ENCODE measurements at places on chromosomes 4 and X.

GRCh38 chr4:60817609-60818008 lies 382.5 kb upstream of the ADGRL3 start:
- DNase-seq, result no peak

- no peak for DNase-seq
Measured at GRCh38 chrX:1060562-1060960, 151.9 kb downstream of the CRLF2 start.

DNA sequence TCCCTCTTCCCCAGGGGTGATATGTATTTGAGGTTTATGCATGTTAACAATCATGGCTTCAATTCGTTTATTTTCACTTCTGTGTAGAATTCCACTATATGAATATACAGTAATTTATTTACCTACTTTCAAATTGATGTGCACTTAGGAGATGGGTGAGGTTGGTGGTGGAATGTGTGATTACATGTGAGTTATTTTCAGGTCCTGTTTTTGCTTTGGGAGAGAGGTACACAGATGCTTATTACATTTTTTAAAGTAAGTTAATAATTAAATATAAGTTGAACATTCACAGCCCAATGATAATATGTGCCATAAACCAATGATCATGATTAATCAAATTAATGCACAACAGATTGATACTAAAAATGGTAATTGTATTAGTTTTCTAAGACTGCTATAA lies 79.5 kb downstream of the SPRY1 start:
- DNase-seq, result no peak

- DNase-seq, result no peak
Measured at GRCh38 chrX:38632516-38632915, 71.2 kb downstream of the TSPAN7 start.

GRCh38 chrX:21989384-21989783 lies 42.7 kb upstream of the PHEX start:
- no peak for DNase-seq

DNA sequence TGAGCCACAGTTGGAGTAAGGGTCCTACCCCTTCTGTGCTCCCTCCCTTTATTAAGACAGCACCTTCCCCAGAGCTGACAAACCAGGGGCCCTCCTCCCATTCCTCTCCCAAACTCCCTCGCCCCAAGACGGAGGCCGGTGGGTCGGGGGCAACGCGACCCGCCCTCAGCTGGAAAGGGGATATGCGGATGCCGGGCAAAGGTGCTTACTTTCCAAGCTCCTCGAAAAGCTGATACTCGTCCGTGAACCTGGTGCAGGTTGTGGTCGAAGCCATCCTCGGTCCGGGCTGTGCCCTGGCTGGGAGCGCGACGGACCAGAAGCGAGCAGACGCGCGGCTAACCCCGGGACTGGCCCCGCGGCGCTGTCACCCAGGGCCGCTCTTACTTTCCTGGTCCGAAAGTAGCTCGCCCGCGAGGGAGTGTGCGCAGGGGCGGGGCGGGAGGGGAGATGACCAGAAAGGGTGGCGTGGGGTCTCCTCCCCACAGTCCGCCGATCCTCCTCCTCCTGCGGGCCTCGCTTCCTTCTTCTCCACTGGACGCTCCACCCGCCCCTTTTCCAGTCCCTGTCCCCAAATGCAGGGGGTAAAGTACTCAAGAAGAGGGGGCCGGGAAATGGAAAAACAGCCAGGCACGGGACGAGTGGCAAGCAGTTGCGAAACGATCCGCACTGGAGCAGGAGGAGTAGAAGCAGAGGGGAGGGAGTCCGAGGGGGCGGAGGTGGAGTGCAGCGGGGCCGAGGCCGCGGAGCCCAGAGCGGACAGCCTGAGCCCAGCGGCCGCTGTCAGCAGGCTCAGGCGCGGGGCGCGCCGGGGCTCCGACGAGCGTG lies 531 bp downstream of the CAMK2D start:
- peak; percentile 87 for DNase-seq

GRCh38 chr4:138223231-138223910 lies 18.8 kb downstream of the SLC7A11 start:
- DNase-seq, result no peak

DNA sequence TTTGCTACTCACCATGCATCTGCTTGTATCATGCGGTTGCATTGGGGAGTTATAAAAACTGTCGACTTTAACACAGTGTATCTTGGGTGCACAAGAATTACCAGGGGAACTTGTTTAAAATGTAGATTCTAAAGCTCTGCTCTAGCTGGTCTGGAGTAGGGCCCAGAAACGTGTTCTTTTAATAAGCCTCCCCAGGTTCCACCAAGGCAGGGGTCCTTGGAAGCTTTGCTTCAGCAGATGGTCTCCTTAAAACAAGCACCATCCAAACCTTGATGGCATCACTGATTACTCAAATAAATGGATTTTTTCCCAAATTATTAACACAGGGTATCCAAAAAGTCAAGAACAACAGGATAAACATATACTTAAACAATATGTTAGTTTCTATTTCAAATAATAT lies 120.2 kb upstream of the NDP start:
- DNase-seq, result no peak

DNA sequence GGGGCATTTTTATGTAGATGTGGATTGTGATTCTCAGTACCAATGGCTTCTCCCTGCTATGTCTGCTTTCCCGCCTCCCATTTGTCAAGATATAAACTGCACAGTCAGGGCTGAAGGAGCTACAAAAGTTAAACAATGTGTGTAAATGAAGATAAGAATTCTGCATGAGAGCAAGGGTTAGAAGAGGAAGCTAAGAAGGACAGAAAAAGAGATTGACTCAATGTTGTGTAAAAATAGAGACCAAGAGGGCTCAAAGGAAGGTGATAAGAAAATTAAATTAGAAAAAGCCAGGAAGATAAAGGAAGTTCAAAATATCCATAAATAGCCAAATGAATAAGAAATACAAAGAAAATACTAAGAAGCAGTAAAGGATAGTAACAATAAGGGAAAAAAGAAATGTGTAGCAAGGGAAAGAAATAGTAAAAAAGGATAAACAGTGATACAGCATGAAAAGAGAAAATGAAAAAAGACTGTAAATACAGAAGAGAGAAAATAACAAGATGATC lies 82.5 kb downstream of the AMELX start:
- no peak for DNase-seq

DNA sequence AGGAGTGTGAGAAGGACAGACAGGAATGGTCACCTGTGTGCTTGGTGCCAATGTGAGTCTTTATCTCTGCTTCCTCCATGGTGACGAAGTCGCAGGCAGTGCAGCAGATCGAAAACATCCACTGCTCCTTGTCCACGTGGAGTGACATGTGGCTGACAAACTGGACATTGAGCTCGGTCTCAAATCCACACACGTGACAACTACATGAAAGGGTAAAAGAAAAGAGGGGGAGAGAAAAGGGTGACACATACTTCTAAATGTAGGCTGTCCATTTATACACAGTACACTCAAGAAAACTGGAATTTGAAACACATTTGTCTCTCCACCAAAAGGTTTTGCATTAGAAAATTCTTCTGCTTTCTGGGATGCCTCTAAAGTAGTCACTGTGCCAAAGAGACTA lies 94.5 kb downstream of the C4orf51 start:
- no peak for DNase-seq

GRCh38 chr4:152663203-152664066 lies 16.4 kb downstream of the TMEM154 start:
- DNase-seq, result no peak

DNA sequence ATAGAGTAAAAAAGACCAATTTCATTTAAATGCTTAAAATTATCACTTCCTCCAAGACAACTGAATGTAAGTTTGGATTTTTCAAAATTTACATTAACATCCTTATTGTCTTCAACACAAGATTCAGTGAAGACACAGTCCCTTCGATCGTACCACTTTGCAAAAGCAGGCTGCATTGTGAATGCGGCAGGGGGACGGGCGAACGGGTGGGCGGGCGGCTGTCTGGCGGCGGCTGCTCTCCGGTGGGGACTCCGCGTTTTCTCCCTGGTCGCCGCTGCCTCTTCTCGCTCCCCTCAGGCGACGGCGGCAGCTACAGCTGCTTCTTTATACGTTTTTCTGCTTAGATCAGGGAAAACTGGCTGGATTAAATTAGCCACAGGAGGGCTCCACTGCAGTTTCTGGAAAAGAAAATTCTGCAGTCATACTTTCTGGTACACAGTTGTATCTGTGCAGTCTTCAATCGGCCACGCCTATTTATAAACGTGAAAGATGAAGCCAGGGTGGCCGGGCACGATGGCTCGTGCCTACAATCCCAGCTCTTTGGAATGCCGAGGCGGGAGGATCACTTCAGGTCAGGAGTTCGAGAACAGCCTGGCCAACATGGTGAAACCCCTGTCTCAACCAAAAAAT lies 33.9 kb upstream of the HPF1 start:
- no peak for DNase-seq

DNA sequence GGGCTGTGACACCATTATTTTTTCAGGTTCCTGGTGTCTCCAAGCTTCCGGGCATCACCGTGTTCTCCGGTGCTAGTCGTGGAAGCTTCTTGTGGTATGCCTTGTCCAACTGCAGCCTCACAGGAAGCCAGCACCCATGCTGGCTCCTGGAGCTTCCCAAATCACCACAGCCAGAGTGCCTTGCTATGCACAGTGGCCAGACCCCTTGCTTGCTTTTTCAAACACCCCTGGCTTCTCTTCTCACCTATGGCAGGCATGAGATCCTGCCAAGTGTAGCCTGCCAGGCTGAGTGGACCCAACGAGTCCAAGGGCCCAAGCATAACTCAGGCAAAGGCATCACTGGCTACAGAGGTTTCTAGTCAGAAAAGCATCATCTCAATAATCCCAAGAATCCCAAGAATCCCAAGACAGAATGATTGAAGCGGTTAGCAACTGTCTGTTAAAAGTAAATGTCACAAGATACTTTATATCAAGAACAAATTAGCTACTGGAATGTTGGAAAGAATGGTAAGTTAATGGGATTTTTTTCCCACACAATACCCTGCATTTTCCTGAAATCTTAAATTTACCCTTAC lies 1522.9 kb downstream of the PCDH18 start:
- DNase-seq, result no peak

- no peak for DNase-seq
Measured at GRCh38 chrX:129842510-129843208, 1.0 kb downstream of the ZDHHC9 start.

GRCh38 chr4:150209140-150209829 lies 131.0 kb downstream of the DCLK2 start:
- no peak for DNase-seq

DNA sequence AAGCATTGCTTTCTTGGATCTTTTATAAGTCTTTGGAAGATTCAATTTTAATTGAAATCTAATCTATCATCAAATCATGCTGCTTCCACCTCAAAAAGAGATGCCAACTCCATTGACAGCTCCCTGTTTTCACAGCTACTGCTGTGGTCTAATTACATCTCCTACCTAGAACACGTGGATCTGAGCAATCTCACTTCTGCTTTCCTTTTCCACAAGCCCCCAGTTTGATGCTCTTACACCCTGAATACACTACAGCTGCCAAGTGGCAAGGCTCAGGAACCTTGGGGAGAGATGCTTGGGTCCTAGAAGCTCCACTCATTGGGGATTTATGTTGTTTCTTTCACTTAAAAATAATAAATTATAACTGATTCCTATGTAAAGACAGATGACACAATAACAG lies 172.0 kb downstream of the CFAP299 start:
- no peak for DNase-seq

DNA sequence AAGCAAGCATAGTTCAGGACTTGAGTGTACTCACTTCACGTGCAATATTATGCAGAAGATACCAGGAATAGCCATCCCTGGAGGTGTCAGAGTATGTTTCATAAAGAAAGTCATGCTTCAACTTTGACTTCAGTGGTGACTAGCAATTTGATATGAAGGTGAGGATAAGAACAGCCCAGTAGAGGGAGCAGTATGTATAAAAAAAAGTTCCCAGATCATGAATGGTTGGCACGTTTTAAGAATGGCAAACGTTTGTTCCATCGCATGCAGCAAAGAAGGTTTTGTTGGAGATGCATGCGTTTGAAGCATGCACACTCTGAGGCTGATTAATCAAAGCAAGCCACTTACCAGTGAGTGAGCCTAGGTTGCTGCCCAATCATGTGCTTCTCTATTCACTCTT lies 33.5 kb upstream of the SLITRK4 start:
- no peak for DNase-seq

GRCh38 chrX:8122538-8122937 lies 48.5 kb downstream of the VCX2 start:
- DNase-seq, result no peak

GRCh38 chr4:79584352-79584751 lies 176.3 kb upstream of the GK2 start:
- no peak for DNase-seq

DNA sequence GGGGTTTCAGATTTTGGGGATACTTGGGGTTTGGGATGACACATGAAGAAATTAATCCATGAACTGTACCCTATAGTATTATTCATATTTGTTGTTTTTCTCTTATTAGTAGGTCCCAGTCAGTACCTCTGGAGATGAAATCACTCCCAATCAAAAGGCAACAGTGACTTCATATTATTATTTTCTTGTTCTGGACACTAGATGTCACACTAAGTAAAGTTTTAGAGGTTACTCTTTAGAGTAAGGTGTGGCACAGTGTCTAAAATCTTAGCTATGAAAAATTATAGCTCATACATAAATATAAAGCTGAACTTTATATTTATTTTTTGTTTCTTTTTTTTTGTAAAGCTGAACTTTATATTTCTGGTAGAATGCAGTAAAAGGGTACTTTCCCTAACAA lies 35.1 kb downstream of the FAM114A1 start:
- DNase-seq, result no peak

- no peak for DNase-seq
Measured at GRCh38 chr4:107854356-107855022, 29.8 kb downstream of the SGMS2 start.

GRCh38 chrX:149124526-149125108 lies 380.5 kb downstream of the IDS start:
- DNase-seq, result no peak
